ENCODE measurements at places on chromosomes 16 and 17. TPM values are rescaled to one million over a fixed set of nuclear protein-coding genes. Genes with fewer than 3 reads are reported as not detected.

DNA sequence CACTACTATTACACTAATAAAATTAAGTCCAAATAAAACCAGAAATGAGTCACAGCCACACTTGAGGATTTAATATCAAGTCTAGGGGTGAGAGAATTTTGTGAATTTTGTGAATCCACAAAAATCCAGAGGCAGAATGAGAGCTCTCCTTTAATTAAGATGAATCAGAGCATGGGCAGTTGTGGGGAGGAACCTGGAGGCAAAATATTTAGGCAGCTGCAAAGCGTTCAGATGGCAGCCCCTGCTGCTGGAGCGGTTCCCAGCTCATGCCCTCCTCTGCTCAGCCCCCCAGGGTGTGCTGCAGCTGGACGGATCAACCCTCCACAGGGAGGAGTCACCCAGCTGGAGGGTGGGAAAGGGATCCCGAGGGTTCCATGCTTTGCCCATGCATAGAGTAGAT, 43.4 kb upstream of the IRX6 start:
- no peak for DNase-seq

Gene TVP23A
- 3.3 TPM for total RNA-seq

Gene TOX3
- total RNA-seq: 32.5 TPM

Gene CCL1
- total RNA-seq: not detected

Gene HS3ST4
- not detected for total RNA-seq

DNA sequence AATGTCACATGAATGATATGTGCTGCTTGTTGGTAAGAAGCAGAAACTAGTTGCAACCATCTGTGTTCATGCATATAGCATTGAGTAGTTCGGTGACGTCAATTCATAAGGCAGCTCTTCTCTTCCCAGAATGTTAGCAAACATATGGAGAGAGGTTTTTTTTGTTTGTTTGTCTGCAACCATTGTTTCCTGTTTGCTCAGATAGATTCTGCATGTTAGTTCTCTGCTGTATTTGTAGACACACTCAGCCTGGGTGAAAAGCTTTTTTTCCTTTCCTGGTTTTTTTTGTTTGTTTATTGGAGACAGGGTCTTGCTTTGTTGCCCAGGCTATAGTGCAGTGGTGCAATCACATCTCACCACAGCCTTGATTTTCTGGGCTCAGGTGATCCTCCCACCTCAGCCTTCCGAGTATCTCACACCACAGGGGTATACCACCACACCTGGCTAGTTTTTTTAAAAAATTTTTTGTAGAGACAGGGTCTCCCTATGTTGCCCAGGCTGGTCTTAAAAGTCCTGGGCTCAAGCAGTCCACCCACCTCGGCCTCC, 16.7 kb downstream of the WSB1 start:
- DNase-seq: no peak

GRCh38 chr17:73493956-73494926, 150.0 kb downstream of the SDK2 start:
- DNase-seq: no peak

DNA sequence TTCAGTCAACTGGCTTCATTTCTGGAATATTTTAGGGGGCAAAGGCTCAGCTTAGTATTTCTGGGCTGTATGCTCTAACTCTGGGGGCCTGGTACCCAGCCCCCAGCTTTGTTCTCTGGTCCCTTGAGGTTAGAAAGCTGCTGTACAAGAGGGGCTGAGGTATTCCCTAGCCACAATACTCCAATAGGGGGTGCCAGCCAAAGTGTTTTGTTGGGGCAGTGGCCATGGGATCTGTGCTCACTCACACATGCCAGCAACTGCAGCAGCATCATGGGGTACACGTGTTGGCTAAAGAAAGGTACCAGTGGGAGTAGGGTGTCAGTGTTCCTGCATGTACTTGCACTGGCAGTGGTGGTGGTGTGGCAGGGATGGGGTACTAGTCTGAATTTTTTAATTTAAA, 257.3 kb downstream of the CA10 start:
- DNase-seq: no peak

- DNase-seq: no peak
Observed at GRCh38 chr16:814974-815373, 14.4 kb upstream of the GNG13 start.

Gene SP6
- total RNA-seq: 9.2 TPM

DNA sequence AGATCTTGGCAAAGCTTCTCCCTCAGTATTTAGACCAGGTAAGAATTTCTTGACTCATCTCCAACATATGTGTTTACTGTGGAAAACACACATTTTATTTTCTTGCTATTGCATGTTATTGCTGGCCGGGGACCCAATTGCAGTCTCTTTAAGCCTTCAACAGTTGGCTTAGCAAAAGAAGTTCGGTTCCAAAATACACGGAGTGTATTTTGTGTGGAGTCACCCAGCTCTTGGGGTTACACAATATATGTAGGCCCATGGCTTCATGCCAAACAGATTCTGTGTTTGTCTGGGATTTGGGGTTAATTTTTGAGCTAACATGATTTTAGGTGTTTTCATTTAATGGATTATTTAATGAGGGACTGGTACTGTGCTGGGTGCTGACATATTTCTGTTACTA, 4.0 kb downstream of the ALDH3A2 start:
- no peak for DNase-seq

DNA sequence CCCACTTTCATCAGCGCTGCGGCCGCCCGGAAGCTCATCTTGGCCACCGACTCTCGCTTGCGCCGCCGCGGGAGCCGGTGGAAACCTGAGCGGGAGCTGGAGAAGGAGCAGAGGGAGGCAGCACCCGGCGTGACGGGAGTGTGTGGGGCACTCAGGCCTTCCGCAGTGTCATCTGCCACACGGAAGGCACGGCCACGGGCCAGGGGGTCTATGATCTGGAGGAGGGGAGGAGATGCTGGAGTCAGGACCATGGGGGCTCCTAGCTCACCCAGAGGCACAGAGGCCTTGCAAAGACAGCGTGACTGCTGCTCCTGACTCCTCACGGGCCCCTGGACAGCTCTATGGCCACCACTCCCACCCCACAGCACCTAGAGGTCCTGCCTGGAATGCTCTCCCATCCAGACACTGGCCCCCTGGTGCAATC, 9.4 kb downstream of the SNRNP25 start:
- DNase-seq: no peak

Gene TP53TG3
- total RNA-seq: not detected

Gene SLFN14
- not detected for total RNA-seq

- no peak for DNase-seq
Observed at GRCh38 chr17:34578016-34578415, 1.4 kb upstream of the TMEM132E start.

DNA sequence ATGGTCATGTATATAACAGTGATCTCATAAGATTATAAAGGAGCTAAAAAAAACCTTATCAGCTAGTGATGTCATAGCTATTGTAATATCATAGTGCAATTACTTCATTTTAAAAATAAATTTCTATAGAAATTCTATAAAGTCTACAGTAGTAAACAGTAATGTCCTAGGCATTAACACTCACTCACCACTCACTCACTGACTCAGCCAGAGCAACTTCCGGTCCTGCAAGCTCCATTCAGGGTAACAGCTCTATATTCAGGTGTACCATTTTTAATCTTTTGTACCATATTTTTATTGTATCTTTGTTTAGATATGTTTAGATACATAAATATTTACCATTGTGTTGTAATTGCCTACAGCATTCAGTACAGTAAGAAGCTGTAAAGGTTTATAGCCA, 524.4 kb upstream of the CDH5 start:
- DNase-seq: no peak

DNA sequence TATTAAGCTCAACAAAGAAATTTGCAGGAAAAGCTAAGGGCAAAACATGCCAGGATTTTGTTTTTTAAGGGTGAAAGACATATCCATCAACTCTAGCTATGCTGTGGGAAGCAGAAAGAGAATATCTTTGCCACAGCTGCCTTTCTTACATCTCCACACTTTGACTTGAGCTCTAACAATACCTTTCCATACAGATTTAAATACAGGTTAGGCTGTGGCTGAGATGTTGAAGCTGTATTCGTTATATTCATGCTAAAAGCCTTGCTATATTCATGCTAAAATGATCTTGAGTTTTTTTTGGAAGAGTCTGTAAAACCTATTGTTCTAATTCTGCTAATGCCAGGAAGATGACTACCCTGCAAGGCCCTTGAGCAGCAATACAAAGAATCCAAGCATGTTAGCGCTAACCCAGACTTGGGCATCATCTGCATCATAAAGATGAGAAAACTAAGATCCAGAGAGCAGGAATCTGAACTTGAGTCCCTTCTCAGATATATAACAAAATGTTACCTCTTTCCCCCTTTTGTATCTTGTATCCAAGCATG, 204.8 kb upstream of the C17orf78 start:
- DNase-seq: no peak

- DNase-seq: no peak
Observed at GRCh38 chr17:32479074-32479617, 7.6 kb upstream of the CDK5R1 start.

Gene FBXW10
- 1.1 TPM for total RNA-seq

Gene ARL6IP1
- total RNA-seq: 97.6 TPM

Data from ureter (tissue), 1 donor.